ENCODE measurements at places on chromosomes 2 and 18.

DNA sequence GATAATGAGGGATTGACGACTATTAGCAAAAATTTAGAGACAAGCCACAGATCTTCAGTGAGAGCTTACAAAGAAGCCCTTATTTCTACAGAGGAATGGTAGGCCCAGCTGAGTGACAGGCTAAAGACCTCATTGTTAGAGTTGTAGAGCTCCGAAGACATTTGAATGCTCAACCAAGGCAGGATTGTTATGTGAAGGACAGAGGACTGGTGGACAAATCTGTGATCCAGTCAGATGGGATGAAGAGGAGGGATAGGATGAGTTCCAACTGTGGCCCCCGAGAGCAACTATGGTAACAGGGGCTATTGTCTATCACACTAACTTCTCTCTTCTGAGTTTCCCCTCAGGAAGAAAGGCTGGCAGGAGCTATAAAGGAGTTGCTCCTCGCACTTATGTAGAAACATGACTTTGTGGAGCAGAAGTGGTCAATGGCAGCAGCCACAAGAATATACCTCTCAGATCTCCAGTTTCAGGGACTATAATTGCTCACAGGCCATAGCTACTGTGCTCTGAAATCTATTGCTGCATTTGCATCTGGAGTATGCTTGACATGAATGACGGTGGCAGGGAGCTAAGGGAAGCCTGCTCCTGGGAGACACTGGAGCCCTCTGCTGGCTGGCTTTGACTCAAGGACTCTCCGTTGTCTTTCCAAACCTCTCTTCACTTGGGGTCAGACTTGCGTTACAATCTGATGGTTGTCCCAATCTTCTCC is 50.3 kb upstream of the GREB1L start:
- peak; percentile 78 for DNase-seq

GRCh38 chr2:44547718-44548117 is 186.0 kb downstream of the CAMKMT start:
- DNase-seq, result peak; percentile 36

DNA sequence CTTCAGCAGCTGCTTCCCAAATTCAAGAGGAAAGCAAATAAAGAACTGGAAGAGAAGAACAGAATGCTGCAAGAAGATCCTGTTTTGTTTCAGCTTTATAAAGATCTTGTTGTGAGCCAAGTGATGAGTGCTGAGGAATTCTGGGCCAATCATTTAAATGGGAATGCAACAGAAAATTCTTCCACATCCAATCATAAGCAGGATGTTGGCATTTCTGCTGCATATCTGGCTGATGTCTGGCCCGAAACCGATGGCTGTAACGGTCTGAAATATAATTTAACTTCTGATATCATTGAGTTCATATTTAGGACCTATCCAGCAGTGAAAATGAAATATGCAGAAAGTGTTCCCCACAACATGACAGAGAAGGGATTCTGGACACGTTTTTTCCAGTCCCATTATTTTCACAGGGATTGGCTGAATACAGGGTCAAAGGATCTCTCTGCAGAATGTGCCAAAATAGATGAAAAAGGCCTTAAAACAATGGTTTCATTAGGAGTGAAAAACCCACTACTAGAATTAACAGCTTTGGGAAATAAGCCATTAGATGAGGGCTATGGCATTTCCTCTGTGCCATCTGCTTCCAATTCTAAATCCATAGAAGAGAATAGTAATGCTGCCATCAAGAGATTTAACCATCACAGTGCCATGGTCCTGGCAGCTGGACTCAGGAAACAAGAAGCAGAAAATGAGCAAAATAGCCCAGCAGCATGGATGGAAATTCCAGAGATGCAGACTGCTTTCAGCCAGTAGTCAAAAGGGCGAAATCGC is 175.6 kb downstream of the MC4R start:
- no peak for DNase-seq

DNA sequence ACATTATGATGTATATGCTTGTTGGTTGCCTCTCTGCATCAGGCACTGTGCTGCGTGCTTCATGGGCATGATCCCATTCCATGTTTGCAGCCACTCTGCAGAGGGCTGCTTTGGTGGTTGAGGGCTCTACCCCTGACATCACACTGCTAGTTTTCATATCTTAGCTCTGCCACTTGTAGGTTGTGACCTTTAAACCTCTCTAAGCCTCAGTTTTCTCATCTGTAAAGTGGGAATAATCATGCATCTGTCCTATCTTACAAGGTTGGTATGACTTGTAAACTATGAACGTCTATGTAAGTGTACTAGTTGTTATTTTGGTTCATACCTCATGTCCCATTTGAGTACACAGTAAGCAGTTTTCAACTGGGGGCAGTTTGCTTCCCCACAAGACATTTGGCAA is 260.4 kb downstream of the PHLPP1 start:
- DNase-seq, result no peak

GRCh38 chr2:39483534-39483933 is 46.4 kb upstream of the MAP4K3 start:
- peak; percentile 62 for DNase-seq

DNA sequence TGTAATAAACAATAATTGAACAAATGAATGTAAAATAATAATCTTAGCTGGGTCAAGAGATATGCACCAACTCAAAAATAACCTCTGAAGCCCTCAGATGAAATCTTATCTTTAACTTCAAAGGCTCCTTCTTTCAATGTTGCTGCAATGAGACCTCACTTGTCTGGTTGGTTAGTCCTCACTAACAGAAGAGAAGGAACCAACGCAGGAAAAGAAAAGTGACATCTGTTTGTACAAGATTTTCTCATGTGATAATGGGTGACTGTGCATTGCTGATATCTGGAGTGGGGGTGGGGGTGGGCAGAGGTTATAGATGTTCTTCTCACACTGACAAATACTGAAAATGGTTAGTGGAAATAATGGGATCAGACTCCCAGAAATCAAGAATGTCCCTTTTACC is 2.6 kb downstream of the SCN7A start:
- peak; percentile 69 for DNase-seq

- no peak for DNase-seq
These were observed 33.0 kb downstream of the SDC1 start for GRCh38 chr2:20191714-20192569.

GRCh38 chr2:222451224-222451674 is 26.9 kb downstream of the SGPP2 start:
- no peak for DNase-seq

- DNase-seq, result no peak
These were observed 77.7 kb downstream of the MEIS1 start for GRCh38 chr2:66512626-66513025.

DNA sequence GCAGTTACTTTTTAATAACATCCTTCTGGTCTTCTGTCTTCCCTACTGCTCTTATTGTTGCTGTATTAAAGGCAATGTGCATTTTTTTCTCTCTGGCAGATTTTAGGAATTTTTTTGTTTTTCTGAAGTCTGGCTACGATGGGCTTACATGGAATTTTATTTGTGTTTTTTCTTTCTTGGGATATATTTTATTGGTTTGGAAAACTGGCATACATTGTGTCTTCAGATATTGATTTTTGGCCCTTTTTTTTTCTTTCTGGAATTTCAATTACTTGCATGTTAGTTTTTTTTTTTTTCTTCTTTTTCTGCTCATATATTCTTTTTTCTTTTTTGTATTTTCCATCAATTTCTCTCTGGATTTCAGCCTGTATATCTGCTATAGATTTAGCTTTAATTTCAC is 442.1 kb upstream of the TRIB2 start:
- no peak for DNase-seq

GRCh38 chr18:69469444-69469919 is 68.8 kb downstream of the DOK6 start:
- peak; percentile 33 for DNase-seq

GRCh38 chr18:45009756-45010155 is 329.1 kb downstream of the SETBP1 start:
- DNase-seq, result no peak

DNA sequence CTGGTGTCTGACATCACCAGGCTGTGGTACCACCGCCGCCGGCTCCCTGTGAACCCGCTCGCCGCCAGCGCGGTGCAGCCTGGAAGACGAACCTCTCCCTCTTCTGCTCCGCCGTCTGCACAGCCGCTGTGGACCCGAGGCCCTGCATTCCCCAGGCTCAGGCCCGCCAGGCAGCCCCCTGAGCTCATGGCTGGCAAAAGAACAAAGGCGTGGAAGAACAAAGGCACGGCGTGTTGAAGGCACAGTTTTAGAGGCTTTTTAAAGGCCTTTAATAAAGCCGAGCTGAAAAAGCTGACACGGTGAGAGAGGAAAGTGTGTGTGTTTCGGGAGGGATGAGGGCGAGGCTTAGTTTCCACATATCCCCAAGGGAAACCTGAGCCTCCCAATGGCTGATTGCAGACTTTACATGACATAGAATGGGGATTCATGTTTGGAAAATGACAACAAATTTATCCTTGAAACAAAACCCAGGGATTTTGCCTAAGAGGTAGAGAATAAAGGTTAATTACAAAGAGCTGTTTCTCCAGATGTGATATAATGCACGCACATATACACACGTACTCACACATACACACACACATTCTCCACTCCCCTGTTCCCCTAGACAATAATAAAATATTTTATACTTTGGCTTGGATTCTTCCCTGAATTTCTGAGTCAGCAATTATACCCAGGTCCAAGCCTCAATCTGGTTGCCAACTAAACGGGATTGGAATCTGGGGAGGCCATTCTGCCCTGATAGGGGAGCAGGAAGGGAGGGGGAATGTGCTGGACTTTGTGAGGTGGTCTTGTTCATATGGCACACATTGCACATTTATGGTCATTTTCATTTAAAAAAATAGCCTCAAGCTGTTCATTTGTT is 39.7 kb downstream of the RFX8 start:
- no peak for DNase-seq

DNA sequence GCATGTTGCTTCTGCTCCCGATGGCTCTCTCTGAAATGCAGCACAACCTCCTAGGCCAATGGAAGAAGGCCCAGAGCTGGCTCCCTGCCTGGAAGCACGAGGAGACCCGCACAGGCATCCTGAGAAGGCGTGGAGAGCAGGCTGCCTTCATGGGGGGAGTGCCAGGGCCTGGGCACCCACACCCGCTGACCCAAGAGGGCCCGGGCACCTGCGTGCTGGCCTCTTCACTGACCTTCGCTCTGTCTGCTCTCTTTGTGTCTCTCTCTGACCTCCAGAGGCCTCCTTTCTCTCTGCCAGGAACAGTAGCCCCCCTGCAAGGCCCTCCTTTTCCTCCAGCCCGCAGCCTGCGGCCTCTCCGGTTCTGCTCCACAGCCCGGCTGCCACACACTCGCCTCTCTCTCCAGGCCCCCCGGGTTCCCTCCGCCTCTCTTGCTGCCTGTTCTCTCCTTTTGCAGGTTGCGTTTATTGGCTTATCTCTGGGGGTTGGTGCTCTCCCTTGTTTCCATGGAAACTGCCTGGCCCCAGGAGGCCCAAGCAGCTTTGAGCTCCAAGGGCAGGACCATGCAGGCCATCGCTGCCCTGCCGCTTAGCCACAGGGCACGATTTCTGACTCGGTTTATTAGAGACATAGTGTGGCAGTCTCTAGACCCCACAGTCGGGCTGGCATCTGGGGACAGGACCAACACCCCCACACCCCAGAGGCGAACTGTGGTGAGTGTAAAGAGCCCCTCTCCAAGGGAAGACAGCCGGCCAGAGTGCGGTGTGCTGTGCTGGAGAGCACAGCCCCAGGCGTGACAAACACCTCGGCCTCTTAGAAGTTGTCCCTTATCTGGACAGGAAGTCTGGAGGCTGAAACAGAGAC is 1.7 kb downstream of the MZT2B start:
- DNase-seq, result peak; percentile 47

DNA sequence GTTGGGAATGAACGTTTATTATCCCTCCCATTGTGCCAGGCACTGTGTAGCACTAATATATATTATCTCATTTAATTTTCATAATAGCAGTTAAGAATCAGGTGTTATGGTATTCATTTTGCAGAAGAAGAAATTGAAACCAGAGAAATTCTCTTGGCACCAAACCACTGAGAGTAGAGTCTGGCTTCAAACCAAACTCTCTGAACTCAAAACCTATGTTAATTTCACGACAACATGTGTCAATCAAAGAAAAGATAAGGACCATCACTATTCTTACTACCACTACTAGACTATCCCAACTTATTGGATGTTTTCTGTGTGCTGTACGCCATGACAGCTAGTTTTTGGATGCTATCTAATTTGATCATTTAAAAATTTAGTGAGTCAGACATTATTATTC is 24.1 kb upstream of the ZEB2 start:
- no peak for DNase-seq

DNA sequence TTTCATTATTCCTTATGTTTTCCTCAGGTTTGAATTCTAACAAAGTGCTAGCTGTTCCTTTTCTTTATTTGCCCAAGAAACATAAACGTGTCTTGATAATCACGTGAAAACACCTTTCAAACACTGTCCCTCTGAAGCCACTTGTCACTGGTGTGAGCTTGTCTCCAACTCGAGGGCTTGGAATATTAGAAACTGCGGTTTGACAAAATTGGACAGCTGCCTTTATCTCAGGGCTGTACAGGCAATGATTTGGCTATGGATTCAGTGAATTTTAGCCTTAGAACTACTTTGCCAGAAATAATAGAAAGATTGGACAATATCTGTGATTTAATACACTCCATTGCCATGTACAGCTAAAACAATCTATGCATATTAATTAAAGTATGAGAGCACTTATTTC is 763.0 kb upstream of the ACVR2A start:
- no peak for DNase-seq

DNA sequence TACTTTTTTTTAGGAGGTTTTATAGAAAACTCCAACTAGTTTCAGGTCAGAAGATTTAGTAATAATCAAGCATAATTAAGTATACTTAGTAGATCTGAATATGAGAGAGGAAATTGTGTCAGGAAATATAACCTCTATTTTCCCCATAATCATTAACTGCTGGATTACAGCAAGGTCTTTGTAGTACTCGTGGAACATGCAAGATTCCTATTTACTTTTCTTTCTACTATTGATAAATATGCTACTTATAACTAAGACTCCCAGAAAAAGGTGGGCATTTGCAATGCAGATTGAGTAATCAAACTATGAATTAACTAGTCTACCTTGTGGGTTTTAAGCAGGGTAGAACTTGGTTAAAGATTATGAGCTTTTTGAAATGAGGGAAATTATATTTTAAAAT is 570.1 kb downstream of the LRP1B start:
- no peak for DNase-seq

DNA sequence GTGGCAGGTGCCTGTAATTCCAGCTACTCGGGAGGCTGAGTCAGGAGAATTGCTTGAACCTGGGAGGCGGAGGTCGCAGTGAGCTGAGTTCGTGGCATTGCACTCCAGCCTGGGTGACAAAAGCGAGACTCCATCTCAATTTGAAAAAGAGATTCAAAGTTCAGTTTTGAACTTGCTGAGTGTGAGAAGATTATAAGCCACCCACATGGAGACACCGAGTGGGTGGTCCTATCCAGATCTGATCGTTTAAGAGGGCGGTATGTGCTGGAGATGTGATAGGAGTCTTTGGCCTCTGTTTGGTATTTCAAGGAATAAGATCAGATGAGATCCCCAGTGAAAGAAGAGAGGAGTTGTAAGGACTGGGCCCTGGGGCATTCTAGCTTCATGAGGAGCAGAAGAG is 25.6 kb downstream of the RNF144A start:
- no peak for DNase-seq

DNA sequence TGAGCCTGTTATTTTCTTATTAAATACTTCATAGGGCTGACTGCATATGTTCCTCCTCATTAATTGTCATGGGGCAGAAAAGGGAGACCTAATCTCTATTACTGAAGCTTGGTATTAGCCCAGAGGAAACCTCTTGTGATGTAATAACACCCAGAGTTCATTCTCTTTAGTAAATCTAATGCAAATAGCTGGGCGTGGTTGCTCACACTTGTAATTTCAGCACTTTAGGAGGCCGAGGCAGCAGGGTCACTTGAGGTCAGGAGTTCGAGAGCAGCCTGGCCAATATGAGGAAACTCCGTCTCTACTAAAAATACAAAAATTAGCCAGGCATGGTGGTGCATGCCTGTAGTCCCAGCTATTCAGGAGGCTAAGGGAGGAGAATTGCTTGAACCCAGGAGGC is 14.7 kb downstream of the DAW1 start:
- no peak for DNase-seq

Measured in hematopoietic multipotent progenitor cell treated with erythropoietin and hydrocortisone succinate and interleukin-3 and kit ligand, for 4 days (in vitro differentiated cells).